Activated T-cell treated with anti-CD3 and anti-CD28 coated beads for 4 hours (primary cell): ENCODE measurements at places on chromosomes 13 and 19.

GRCh38 chr19:48659768-48660167, 13.0 kb downstream of the NTN5 start:
- DNase-seq = no peak

GRCh38 chr19:18743784-18744418, 47.2 kb downstream of the COMP start:
- DNase-seq = no peak

DNA sequence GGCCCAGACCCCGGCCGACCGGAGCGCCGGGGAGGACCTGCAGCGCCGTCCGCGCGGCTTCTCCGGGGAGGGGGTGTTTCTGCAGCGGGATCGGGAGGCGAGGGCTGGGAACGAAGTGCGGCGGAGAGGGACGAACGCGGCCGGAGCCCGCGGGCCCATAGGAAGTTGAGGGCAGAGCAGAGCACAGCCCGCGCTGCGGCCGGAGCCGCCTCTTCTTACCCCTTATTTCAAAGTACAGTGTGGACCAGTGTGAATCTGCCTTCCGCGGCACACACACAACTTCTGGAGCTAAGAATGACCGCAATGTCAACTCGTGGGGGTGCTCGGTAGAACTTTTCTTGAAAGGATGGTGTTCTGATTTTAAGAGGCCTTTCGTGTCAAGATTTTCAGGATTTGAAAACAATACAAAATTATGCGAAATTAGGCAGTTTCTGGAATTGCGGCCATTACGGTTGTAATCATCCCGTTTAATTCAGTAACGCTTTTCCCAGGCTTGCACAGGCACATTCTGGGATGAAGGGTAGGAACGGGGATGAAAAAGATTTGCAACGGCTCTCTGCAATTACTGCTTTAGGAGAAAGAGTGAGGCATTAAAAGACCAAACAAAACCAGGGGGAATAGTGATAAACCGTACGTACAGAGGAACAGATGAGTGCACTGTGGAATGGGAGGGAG, 821 bp downstream of the TDRD3 start:
- DNase-seq = peak; percentile 16

- no peak for DNase-seq
Observed at GRCh38 chr19:44627631-44628030, 14.3 kb downstream of the IGSF23 start.

- no peak for DNase-seq
Observed at GRCh38 chr19:6378041-6378440, 2.3 kb upstream of the PSPN start.

GRCh38 chr13:44865722-44866410, 123.4 kb downstream of the NUFIP1 start:
- no peak for DNase-seq

- DNase-seq = no peak
Observed at GRCh38 chr13:97112446-97113152, 109.5 kb upstream of the MBNL2 start.

DNA sequence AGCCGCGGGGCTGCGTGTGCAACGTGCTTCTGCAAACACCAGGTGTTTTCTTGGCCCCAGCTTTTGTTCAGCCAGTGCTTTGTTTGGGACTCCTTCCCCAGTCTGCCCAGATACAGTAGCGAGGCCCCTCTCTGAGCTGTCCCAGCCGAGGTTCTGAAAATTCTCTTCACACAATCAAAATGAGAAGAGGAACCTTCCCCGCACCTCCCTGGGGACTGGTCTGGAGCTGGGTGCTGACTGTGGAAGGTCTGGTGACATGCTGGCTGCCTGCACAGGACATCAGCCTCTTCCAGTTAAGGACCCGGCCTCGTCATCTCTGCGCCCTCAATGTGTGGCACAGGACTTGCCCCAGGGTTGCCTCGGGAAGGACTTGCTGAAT, 4.2 kb downstream of the ATP4A start:
- no peak for DNase-seq

GRCh38 chr13:53069800-53070199, 41.2 kb downstream of the OLFM4 start:
- no peak for DNase-seq

DNA sequence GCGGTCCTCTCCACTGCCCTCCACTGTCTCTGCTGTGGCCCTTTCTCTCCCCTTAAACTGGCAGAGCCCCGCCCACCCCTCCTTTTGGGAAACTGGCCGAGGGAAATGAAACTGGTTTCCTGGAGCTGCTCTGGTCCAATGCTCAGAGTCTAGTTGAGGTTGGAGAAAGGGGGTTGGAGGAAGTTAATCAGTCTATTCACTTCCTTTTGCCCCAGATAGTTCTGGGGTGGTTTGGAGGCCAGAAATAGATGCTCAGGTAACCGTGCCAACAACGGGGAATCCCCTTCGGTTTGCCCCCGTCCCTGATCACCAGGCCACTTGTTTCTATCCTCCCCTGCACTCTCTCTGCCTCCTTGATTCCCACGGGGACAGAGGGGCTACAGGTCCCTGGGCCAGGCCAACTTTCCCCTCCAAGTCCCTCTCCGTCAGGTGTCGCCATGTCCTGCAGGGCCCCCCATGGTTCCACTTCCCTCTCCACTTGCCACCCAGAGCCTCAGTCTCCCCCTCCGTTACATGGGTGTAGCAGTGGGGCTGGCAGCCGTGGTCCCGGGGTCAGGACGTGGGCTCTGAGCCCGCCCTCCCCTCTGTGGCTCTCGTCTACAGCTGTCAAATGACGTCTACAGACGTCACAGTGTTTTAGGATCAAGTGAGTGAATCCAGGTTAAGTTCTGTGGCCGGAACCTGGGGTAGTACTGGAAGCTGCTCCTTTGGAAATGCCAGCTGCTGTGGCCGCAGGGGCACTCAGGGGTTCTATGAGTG, at the start of gene IL4I1:
TSS of gene IL4I1 (minus strand) at position 25 of the 759 bp plus-strand sequence. CDS start 727 bp downstream, outside the sequence.
- peak; percentile 55 for DNase-seq

GRCh38 chr19:16118489-16119033, 6.9 kb downstream of the RAB8A start:
- no peak for DNase-seq

- no peak for DNase-seq
Observed at GRCh38 chr19:40718774-40719391, 2.0 kb downstream of the ITPKC start.

- DNase-seq = no peak
Observed at GRCh38 chr13:30618186-30618929, 638 bp downstream of the USPL1 start.

- no peak for DNase-seq
Observed at GRCh38 chr13:24250376-24251057, 58.9 kb upstream of the C1QTNF9 start.

DNA sequence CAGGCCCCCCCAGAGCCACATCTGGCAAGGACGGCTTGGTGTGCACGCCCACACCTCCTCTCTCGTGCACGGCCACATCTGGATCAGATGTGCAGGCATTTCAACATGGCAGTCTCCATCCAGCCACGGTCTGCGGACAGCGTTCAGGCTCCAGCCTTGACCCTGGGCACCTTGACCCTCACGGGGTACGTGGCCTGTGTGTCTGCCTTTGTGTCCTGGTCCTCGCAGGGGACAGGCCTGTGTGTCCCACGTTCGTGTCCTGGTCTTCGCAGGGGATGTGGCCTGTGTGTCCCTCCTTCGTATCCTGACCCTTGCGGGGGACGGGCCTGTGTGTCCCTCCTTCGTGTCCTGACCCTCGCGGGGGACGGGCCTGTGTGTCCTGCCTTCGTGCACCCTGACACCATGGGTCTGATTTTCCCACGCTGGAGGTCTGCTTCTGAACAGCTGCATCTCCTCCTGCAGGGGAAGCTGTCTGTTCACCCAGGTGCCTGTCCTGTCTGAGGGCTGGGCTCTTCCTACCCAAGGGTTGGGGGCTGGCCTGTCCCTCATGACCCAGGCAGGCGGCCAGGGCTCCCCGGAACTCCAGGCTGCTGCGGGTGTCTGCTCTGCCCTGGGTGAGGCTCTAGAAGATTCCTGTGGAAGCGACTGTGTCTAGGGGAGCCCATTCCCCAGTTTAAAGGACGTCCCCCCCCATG, 25.3 kb downstream of the RASA3 start:
- DNase-seq = no peak

- DNase-seq = no peak
Observed at GRCh38 chr13:27293873-27294515, 23.4 kb downstream of the RASL11A start.

DNA sequence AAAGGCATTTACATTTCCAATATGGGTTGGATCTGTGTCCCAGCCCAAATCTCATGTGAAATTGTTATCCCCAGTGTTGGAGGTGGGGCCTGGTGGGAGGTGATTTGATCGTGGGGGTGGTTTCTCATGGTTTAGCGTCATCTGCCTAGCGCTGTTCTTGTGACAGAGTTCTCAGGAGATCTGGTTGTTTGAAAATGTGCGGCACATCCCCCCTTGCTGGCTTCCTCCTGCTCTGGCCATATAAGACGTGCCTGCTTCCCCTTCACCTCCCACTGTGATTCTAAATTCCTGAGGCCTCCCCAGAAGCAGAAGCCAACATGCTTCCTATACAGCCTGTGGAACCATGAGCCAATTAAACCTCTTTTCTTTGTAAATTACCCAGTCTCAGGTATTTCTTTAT, 126.2 kb upstream of the FNDC3A start:
- DNase-seq = no peak

DNA sequence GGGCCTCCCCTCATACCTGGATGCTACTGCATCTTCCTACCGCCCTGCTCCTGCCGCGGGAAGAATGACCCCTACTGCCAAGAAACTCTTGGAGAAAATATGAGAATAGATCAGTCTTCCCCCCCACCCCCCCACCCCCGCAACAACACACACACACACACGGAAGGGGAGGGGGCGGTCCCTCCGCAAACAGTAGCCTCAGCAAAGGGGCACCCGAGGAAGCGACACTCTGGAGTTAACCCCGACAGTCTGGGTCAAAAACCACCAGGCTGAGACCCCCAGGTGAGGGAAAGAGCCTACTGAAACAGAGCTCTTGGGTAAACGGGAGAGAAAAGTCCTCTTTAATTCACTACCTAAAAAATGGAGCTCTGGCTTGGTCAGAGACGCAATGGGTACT, 1.2 kb downstream of the MED26 start:
- no peak for DNase-seq

DNA sequence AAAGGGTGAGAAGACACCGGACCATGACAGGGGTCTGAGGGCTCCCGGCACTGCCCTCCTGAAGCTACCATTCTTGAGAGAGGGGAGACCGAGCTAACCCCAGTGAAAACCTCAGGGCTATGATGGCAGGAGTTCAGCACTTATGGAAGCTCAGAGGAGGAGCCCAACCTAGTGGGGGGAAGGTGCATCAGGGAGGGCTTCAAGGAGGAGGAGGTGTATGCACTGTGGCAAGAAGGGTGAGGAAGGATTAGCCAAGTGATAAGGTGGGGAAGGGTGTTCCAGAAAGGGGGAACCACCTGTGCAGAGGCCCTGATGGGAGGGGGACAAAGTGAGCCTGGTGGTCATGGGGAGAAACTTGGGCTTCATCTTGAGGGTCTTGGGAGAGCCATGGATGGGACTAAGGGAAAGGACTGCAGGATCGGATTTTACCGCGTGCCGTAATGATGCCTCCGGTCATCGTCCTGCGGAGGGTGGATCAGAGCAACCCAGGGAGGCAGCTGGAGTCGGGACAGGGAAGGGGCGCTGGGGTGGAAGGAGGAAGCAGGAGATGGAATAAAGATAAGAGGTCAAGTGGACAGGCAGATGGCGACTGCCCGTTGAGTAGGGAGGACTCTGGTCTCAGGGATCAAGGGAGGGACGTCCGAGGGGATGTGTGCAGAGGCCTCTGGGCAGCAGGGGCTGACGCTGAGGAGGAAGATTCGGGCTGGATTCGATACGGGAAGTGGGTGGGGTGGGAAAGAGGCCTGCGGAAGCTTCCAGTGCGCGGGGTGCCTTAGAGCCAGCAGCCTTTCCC, 13.3 kb upstream of the PSMD8 start:
- DNase-seq = no peak

GRCh38 chr13:110531671-110532083, 29.8 kb downstream of the RAB20 start:
- no peak for DNase-seq

DNA sequence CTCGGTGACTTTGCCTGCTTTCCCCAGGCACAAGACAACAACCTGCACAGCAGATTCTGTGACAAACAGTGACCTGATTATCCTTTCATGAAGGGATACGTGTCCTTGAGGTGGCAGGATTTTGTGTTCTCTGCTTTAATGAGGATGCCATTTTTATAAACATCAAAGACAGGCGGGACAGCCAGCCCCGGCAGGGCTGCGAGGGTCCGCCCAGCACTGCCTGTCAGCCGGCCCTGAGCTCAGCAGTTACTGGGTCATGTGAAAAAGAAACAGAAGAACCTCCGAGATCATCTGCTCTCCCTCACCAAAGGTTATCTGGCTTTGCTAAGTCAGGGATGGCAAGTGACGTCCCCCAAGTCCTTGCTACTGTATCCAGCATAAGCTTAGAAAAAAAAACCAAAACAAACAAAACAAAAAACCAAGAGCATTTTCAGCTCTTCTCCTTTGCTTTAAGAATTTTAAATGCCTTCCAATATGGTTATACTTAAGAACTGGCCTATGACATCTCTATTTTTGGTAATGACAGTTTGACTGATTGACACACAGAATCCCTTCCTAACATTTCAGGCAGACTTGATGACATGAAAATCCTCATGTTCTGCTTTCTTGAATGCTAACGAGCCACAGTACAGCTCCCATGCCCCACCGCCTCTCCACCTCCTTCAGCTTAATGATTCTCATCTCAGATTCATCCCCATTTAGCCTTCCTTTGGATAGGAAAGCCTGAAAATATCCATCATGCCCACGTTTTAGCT, 666.6 kb upstream of the ARGLU1 start:
- no peak for DNase-seq

DNA sequence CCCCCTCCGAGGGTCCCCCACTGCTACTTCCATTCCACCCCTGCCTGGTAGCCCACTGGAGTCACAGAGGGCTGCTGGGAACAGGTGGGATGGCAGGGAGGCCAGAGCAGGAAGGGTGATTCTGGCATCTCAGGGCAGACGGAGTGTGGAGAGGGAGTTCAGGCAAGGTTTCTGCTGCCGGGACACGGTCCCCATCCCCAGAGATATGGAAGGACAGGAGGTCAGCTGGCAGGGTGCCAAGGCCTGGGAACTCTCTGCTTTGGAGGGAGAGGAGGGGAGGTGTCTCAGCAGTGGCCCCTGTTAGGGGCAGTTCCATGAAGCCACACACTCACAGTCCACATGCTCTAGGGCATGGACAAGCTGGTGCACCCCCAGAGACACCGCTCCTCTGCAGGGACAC, 68.1 kb downstream of the CHST8 start:
- no peak for DNase-seq

GRCh38 chr13:111657013-111657412, 336.6 kb downstream of the TEX29 start:
- DNase-seq = no peak

DNA sequence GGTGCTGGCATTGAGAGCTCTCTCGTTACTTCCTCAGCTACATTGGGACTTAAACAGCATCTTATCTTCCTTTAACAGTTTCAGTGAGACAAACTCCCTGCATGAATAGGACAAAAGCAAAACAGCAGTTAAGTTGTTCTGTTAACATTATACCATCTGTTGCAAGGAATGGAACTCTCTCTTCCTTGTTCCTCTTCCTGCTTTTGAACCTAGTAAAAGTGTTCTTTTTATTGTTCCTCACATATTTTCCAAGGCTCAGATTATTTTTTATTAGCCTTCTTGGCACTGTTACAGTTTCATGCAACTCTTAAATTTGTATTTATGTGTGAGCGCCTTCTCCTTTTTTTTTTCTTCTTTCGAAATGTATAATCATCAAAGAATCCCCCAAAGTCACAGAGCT, 202.6 kb upstream of the UFM1 start:
- DNase-seq = no peak

- DNase-seq = no peak
Observed at GRCh38 chr13:48194379-48194754, 38.6 kb upstream of the ITM2B start.
